ENCODE measurements at places on chromosomes 3 and 15.

GRCh38 chr3:147962408-147963164 lies 553.4 kb downstream of the ZIC1 start:
- DNase-seq: peak; percentile 66

GRCh38 chr3:190165253-190165652 lies 44.6 kb upstream of the P3H2 start:
- no peak for DNase-seq

- peak; percentile 5 for DNase-seq
Measured at GRCh38 chr3:44870375-44871061, 3.9 kb upstream of the TGM4 start.

DNA sequence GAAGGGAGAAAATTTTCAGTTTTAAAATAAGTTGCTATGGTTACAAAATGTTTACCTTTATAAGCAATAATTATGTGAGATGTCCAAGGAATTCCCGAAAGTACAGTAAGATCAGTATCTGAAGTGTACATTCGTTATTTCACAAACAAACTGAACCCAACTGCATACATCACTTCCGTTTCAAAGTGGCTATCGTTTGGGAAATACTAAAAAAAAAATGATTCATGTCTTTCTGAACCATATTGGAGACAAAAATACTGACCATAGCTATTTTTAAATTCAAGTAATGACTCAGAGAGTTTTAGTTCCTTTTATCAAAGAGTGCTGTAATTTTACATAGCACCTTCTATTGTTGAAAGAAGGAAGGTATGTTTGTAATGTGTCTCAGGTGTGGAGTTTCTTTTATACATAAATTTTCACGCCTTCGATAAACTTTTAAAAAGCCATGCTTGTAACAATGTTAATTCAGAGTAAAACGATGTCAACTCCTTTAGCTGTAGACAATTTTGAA lies 8.0 kb upstream of the ANKRD28 start:
- DNase-seq: no peak
